ENCODE measurements at places on chromosomes 1 and 21.
A peak's percentile ranks its signal among the peaks of the same experiment; 100 is the strongest.

DNA sequence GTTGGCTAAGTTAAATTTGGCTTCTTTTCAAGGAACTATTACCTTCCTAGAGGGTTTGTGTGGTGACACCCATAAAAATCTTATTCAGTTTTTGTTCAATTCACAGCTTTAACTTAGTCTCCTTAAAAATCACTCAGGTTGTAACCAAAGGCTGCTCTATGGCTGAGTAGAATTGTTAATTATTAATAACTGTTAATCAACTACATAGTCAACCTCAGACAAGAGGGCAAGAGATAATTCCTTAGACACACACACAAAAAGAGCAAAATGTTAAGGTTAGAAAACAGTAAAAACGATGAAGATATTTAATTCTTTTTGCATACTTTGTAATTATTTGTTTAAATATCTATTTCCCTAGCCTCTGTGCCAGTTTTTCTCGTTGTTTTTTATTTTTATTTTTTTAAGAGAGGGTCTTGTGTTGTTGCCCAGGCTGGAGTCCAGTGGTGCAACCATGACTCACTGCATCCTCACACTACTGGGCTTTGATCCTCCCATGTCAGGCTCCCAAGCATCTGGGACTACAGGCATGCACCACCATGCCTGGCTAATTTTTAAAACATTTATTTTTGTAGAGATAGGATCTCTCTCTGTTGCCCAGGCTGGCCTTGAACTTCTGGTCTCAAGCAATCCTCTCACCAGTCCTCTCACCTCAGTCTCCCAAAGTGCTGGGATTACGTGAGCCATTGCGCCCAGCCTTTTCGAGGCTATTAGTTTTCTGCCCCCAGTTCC lies 215.2 kb downstream of the DISC1 start:
- ATAC-seq: no peak

GRCh38 chr1:93235261-93235660 lies 54.7 kb downstream of the CCDC18 start:
- ATAC-seq: no peak

DNA sequence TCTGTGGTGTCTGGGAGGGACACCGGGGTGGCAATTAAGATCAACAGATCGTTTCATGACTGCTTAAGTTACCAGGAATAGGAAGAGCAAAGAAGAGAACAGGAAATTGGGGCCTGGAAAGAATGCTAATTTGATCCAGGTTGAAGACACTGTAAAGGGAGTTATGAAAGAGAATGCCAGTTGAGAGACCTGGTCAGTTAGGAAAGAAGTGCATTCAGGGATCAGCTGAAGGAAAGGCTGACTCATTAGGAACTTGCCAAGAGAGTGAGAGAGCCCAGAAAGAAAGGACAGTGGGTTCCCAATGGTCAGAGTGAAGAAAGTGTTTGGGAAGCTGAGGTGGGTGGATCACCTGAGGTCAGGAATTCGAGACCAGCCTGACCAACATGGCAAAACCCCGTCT lies 119.6 kb downstream of the UBE2U start:
- ATAC-seq: no peak

- no peak for ATAC-seq
Observed at GRCh38 chr1:52477876-52478275, 73.5 kb downstream of the PRPF38A start.

- ATAC-seq: no peak
Observed at GRCh38 chr21:42797522-42797921, 81.8 kb downstream of the WDR4 start.

- no peak for ATAC-seq
Observed at GRCh38 chr1:233919786-233920185, 15.3 kb downstream of the SLC35F3 start.

- no peak for ATAC-seq
Observed at GRCh38 chr1:228150461-228151179, 890 bp downstream of the GJC2 start.

GRCh38 chr1:49225464-49225863 lies 448.8 kb upstream of the BEND5 start:
- ATAC-seq: no peak

- ATAC-seq: peak; percentile 45
Observed at GRCh38 chr1:179079113-179079761, 2.6 kb upstream of the TOR3A start.

DNA sequence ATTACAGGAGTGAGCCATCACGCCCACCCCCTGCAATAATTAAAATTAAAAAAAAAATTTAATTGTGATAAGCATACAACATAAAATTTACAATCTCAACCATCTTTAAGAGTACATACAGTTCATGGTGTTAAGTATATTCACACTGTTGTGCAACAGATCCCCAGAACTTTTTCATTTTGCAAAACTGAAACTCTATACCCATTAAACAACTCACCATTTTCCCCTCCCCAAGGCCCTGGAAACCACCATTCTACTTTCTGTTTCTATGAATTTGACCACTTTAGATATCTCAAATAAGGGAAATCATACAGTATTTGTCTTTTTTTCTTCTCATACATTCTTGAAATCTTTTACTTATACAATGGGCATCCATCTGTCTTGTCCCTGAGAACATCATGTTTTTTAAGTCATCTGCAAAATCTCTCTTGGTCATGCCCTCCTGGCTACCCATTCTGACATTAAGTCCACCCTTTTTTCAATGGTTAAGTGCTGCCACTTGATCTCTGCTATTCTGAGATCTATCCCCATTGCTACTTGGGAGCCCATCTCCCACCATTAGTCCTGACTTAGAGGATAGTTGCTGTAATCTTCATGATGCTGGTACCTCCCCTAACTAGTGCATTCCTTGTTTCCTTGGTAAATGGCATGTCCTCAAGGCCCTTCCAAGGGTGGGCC lies 39.4 kb upstream of the ZFYVE9 start:
- no peak for ATAC-seq

GRCh38 chr1:62689524-62689923 lies 1.3 kb upstream of the DOCK7 start:
- ATAC-seq: peak; percentile 71

DNA sequence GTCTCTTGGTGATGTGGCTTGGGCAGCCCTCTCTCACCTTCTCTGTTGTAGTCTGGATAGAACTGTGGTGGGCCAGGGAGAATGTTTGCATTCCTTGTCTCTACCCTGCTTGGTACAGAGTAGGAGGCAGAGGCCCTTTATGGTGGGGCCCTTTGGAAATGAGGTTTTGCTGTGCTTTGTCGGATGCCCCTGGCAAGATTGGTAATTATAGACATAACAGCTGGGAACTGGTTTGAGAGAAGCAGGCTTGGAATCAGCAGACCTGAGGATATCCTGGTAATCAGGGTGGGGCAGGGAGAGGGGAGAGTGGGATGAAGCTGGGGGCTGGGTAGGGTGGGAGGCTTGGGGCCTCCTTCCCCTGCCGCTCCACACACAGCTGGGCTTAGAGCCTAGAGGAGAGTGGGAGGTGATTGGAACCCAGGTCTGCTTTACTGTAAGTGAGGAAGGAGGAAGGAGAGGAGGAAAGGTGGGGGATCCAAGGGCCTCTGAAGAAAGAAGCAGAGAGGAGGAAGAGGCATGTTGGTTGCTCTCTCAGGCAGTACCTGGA lies 5.0 kb downstream of the VANGL2 start:
- ATAC-seq: no peak

DNA sequence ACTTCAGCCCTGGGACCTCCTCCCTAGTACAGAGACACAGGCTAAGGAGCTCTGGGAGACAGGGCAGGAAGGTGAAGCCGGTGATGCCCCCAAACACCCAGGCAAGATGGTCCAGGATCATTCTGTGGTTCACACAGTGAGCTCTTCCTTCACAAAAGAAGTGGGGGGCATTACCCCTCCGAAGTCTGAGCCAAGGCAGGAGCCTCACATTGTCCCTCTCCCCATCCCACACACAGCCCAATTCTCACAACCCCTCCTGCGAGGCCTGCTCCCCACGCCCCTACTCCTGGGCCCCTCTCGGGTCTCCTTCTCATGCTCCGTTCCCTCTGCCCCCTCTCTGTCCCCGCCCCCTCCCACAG lies 10.7 kb downstream of the MEF2D start:
- no peak for ATAC-seq

GRCh38 chr21:46124926-46125845 lies 27.3 kb downstream of the COL6A2 start:
- ATAC-seq: no peak

DNA sequence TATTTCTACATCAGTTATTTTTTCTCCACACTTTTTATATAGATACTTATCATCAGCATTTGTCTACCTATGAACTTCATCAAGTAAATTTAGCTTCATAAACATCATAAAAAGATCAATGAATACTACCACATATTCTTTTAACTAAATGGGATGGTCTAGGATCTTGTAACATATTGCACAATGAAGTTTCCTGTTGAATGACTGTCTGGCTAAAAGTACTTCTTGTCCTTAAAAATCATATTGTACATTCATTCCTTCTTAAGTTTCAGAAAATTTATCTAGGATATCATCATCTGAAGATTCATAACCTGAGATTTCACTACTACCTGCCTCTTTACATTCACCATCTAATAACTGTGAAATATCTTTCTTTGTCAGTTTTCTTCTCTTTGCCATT lies 69.0 kb downstream of the MAGI3 start:
- ATAC-seq: no peak

GRCh38 chr1:179744401-179745130 lies 1.5 kb downstream of the FAM163A start:
- ATAC-seq: no peak
